ENCODE measurements at places on chromosomes 11 and 22. TPM values are rescaled to one million over a fixed set of nuclear protein-coding genes. Genes with fewer than 3 reads are reported as not detected.

Gene KRTAP5-9
- 2.3 TPM for total RNA-seq

Gene HIRA
- 19.7 TPM for total RNA-seq

Gene HTR3B
- 10.6 TPM for total RNA-seq

Gene TRIM29
- total RNA-seq: 0.74 TPM

Gene POU2AF1
- 0.16 TPM for total RNA-seq

Gene RHBDD3
- total RNA-seq: 29.8 TPM

Gene APOA4
- total RNA-seq: not detected

Gene SORL1
- total RNA-seq: 229 TPM

Gene SERHL2
- total RNA-seq: 7.5 TPM

Gene SHISAL1
- 49.7 TPM for total RNA-seq

Gene RIC3
- total RNA-seq: 61.0 TPM

Gene OR52I2
- total RNA-seq: not detected

Measured in dorsolateral prefrontal cortex (tissue), 122 donors.